ENCODE measurements at places on chromosomes 13 and 19. TPM values are rescaled to one million over a fixed set of nuclear protein-coding genes. Genes with fewer than 3 reads are reported as not detected.

DNA sequence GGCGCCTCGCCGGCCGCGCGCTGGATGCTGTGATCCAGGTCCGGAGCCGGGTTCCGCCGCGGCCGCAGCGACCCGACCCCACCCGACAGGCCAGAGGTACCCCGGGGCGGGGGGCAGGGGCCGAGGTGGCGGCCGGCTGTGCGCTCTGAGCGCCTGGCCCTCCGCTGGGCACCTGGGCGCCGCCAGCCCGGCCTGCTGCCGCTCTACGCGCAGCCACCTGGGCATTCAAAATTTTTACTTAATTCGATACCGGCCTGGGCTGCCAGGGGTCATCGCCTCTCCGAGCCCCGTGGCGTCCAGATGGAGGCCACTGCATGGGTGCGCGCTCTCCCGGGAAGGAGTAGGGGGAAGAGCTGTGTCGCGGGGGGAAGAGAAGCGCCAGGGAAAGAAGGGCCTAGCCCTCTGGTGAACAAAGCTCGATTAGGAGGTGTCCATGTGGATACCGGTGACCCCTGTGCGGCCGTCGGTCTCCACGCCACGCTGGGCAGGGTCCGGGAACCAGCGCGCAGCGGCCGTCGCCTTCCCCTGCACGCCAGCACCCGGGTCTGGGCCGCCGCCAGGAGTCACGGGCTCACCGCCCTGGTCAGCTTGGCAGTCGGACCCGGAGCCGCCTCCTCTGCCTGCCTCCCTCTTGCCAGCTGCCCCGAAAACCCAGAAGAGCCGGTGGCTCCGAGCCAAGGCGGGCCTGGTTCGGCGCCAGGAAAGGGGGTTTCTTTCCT, 666 bp downstream of the BIVM start:
- peak; percentile 19 for DNase-seq

DNA sequence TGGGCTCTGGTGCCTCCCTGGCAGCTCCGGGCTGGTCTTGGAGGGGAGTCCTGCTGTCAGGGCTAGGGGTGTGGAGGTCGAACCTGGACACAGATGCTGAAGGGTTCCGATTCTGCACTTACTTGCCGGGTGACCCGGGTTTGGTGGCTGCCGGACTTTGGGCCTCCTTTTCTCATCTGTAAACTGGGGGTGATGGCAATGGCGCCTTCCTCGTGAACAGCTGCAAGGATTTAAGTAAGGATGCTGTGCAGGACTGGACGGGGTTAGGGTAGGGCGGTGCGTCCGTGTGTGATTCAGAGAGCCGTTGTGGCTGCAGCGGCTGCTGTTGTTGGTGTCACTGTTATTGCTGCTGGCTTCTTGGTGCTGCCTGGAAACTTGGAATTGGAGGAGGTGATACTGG, 2.4 kb downstream of the HPN start:
- DNase-seq = no peak

Gene CYP4F12
- polyA plus RNA-seq = 0.49 TPM

Gene CRB3
- 25.1 TPM for polyA plus RNA-seq

Gene SWSAP1
- polyA plus RNA-seq = 3.2 TPM

Gene CSNK1G2
- polyA plus RNA-seq = 53.9 TPM

GRCh38 chr19:28966737-28967399, 246.1 kb downstream of the UQCRFS1 start:
- no peak for DNase-seq

DNA sequence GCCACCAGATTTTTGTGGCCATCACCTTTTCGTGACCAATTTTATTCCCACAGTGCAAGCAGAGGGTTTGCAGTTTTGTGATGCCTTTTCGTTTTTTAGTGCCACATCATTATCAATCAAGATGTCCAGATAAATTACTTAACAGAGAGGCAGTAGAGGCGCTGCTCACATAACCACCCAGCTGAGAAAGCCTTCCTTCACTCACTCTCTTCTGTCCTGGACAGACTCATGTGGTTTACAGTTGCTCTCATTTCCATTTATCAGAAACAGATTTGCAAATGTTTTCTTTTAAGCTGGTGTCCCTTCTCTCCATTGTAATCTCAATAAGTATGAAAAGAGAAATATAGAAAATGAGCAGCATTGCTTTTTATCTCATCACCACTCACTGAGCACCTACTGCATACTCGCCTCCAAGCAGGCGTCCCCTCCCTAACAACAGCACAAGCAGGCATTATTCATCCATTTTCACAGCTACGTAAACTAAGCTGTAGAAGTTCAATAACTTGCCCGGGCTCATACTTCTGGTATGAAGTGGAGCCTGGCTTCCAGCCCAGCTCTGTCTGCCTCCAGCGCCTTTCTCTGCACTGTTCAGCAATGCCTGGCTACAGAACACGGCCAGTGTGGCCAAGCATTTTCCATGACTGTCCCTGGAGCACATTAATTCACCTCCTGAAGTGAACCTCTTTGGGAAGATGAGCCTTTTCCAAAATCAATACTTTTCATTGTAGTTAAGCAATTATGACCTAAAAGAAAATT, 34.6 kb upstream of the KATNAL1 start:
- no peak for DNase-seq

Gene COL5A3
- 0.46 TPM for polyA plus RNA-seq

- DNase-seq = no peak
Measured at GRCh38 chr13:68050761-68051160, 820.6 kb upstream of the PCDH9 start.

DNA sequence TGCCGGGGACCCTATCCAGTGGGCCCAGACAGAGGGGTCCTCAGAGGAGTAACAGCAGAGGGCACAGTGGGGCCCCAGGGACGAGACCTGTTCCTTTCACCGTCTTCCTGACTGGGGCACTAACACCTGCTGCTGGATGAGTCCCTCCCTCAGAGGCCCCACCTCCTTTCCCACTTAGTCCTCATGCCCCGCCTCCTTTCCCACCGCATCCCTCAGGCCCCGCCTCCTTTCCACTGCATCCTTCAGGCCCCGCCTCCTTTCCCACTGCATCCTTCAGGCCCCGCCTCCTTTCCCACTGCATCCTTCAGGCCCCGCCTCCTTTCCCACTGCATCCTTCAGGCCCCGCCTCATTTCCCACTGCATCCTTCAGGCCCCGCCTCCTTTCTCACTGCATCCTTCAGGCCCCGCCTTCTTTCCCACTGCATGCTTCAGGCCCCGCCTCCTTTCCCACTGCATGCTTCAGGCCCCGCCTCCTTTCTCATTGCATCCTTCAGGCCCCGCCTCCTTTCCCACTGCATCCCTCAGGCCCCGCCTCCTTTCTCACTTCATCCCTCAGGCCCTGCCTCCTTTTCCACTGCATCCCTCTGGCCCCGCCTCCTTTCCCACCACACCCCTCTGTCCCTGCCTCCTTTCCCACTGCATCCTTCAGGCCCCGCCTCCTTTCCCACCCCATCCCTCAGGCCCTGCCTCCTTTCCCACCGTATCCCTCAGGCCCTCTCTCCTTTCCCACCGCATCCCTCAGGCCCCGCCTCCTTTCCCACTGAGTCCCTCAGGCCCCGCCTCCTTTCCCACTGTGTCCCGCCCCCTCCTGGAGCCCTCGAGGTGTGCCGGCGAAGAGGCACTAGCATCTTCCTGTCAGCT, 6.7 kb downstream of the SPPL2B start:
- DNase-seq = no peak

Gene CYP4F3
- polyA plus RNA-seq = 0.15 TPM

- no peak for DNase-seq
Measured at GRCh38 chr13:111462221-111462764, 141.9 kb downstream of the TEX29 start.

Gene CEACAM5
- polyA plus RNA-seq = 0.08 TPM

Gene DIAPH3
- polyA plus RNA-seq = 14.0 TPM

- DNase-seq = no peak
Measured at GRCh38 chr19:48633148-48634035, 3.8 kb downstream of the DBP start.

Gene SOHLH2
- polyA plus RNA-seq = 3.4 TPM

Gene REEP6
- polyA plus RNA-seq = 16.3 TPM

- no peak for DNase-seq
Measured at GRCh38 chr19:14482172-14482941, 7.2 kb upstream of the PTGER1 start.

- no peak for DNase-seq
Measured at GRCh38 chr13:102830646-102831045, 15.2 kb upstream of the ERCC5 start.

Gene CNFN
- polyA plus RNA-seq = 0.94 TPM

Gene CDC42EP5
- 20.2 TPM for polyA plus RNA-seq

DNA sequence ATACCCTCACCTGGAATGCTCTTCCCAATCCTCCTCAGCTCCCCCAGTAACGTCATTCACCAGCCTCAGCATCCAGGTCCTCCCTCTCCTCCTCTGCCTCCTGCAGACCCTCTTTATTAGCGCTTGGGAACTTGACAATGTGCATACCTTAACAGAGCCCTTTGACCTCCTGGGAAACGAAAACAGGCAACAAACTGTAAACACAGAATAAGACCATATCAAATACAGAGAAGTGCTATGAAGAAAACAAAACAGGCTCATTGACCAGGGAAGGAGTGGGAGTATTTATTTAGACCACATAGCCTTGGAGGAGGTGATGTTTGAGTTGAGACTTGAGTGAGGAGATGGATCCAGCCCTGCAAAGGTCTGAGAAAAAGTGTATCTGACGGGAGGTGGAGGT, 107.9 kb upstream of the SLC7A1 start:
- DNase-seq = no peak

GRCh38 chr19:41426952-41427646, at the start of gene B3GNT8:
B3GNT8 (minus strand) TSS chr19:41427374; CDS start chr19:41426778, 596 bp downstream.
- DNase-seq = peak; percentile 49

DNA sequence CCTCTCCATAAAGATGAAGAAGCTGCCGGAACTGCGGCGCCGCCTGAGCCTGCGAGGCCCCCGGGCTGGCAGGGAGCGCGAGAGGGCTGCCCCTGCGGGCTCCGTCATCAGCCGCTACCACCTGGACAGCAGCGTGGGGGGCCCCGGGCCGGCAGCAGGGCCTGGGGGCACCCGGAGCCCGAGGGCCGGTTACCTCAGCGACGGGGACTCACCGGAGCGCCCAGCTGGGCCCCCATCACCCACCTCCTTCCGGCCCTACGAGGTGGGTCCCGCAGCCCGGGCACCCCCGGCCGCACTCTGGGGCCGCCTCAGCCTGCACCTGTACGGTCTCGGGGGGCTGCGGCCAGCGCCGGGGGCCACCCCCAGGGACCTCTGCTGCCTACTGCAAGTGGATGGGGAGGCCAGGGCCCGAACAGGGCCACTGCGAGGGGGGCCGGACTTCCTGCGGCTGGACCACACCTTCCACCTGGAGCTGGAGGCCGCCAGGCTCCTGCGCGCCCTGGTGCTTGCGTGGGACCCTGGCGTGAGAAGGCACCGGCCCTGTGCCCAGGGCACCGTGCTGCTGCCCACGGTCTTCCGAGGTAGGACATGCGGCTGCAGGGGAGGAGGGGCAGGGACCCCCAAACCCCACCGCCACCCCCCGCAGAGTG, 2.7 kb downstream of the SYDE1 start:
- no peak for DNase-seq

GRCh38 chr13:43424412-43424811, 362.4 kb downstream of the ENOX1 start:
- no peak for DNase-seq

DNA sequence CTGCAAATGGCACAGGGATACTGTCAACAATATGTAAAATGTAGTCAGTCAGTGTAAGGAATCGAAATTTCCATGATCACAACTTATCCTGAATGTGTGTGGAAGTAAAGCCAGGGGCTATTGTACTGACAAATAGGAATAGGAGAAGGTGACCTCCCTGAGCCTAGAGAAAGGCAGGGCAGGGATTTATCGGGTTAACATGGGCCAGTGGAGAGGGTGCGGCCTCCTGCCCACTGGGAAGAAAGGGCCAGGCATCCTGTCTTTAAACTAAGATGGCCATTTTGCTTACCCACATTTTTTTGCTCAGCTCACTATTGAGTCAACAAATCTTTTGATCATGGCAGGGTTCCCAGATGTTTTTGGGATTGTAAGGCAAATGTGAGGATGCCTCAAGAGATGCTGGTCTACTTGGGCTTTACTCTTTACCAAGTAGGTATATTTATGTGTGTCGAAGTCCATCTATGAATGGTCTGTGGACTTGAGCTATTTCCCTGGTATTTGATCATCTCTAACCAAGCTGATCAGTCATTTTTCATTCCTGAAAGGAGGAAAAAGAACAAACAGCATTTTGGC, 116.6 kb upstream of the RNF113B start:
- no peak for DNase-seq

- no peak for DNase-seq
Measured at GRCh38 chr13:94711561-94712286, 621 bp downstream of the SOX21 start.

Gene SMIM17
- 1.2 TPM for polyA plus RNA-seq

GRCh38 chr13:37302686-37303085, 197.2 kb upstream of the CSNK1A1L start:
- DNase-seq = no peak

DNA sequence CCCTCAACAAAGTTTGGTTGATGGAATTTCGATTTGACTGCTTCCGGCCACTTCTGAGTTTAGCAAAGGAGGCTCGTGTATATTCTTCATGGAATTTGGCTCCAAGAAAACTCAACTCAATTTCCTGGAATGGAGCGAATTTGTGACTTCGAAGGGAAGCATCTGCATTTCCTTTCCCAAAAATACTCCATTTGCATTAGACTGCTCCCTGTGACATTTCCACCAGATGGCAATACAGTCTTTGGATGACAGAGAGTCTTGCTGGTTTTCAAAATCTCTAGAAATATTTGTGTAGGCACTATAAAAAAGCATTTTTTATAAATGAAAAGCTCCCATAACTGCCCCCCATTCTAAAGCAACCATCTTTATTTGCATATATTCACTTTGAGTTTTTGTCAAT, 4.1 kb downstream of the C1QTNF9 start:
- DNase-seq = no peak

DNA sequence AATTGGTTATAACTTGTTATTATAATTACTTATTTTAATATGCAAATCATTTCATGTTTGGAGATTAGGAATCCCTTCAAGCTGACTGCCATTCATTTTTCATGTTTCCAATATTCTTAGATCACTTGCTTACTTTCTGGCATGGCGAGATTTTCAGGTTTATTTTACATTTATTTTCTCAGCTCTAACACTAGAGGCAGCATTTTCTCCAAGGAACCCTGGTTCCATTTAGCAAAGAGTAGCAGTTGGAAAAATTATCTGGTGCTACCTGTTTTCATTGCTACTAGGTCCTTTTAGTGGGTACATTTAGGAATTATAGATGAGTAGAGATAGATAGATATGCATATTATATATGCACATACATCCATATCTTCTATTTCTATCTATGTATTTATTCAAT, 90.9 kb upstream of the TRPC4 start:
- DNase-seq = no peak

GRCh38 chr13:50587645-50588373, 255.7 kb downstream of the DLEU7 start:
- no peak for DNase-seq

GRCh38 chr13:63514886-63515285, 2099.2 kb upstream of the PCDH20 start:
- DNase-seq = no peak

Data from right renal cortex interstitium (tissue), 3 donors.